ENCODE measurements at places on chromosomes 7 and 10.

GRCh38 chr7:79734181-79734580, 280.7 kb upstream of the MAGI2 start:
- no peak for DNase-seq

DNA sequence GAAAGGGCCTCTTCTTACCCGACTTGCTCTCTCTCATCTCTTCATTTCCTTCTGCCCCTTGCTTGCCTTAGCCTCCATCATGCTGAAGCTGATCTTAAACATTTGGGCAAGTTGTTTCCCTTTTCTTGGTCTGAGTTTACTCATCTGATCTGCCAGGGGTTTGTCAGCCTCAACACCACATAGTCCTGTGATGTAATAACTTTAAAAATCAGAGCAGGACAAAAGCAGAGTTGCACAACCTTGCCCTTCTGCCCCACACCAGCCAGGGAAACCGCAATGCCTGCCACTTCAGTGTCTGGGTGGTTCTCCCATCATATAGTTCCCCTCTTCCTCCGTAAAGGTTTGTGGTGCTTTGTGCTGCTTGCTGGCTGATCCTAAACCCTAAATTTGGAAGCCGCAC, 9.9 kb upstream of the LIPM start:
- DNase-seq = no peak

DNA sequence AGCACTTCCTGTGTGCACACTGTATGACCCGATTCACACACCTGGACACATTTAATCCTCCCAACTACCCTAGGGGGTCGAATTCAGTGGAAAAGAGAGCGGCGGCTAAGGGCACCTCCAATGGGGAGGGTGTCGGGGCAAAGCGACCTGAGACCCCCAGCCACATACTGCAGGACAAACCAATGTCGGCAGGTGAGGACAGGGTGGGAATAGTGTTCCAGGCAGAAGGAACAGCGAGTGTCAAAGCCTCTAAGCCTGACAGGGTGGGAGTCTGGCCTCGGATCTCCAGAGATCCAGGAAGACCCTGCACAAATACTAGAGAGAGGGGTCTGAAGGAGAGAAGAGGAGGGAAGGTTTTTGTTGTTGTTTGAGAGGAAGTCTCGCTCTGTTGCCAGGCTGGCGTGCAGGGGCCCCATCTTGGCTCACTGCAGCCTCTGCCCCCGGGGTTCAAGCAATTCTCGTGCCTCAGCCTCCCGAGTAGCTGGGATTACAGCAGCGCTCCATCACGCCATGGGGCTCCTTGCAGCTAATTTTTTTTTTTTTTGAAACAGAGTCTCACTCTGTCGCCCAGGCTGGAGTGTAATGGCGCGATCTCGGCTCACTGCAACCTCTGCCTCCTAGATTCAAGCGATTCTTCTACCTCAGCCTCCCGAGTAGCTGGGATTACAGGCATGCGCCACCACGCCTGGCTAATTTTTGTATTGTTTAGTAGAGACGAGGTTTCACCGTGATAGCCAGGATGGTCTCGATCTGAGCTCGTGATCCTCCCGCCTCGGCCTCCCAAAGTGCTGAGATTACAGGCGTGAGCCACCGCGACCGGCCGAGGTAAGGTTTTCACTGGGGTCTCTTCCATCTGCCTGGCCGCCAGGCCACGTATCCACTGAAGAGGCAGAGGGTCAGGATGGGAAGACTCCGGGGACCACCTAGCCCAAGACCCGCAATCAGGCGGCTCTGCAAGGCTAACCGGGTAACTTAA, 1.2 kb upstream of the ARPC1B start:
- DNase-seq = no peak

GRCh38 chr10:118911363-118911762, 118.2 kb upstream of the NANOS1 start:
- DNase-seq = no peak

- no peak for DNase-seq
Measured at GRCh38 chr7:142196066-142196840, 61.6 kb downstream of the PRSS58 start.

DNA sequence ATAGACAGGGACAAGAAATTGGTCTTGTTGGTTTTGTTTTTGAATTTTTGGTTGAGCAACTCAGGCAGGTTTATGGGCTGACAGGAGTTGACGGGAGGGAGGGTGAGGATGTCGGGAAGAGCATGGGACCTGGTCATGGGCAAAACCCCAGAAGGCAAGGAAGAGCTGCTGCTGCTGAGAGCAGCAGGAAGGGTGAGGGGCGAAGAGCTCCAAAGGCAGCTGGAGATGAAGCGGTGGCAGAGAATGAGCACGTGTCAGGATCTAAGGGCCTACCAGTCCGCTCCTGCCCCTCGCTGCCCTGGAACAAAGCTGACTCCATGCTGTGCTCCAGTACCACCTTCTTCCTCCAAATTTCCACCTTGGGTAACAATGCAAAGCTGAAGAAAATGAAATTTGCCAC, 84.3 kb downstream of the ARHGAP22 start:
- DNase-seq = no peak

GRCh38 chr7:77800158-77800557, 1.6 kb downstream of the PHTF2 start:
- no peak for DNase-seq

- no peak for DNase-seq
Measured at GRCh38 chr7:139854124-139854511, 25.1 kb downstream of the TBXAS1 start.

- DNase-seq = no peak
Measured at GRCh38 chr7:135843214-135843613, 94.6 kb upstream of the FAM180A start.

DNA sequence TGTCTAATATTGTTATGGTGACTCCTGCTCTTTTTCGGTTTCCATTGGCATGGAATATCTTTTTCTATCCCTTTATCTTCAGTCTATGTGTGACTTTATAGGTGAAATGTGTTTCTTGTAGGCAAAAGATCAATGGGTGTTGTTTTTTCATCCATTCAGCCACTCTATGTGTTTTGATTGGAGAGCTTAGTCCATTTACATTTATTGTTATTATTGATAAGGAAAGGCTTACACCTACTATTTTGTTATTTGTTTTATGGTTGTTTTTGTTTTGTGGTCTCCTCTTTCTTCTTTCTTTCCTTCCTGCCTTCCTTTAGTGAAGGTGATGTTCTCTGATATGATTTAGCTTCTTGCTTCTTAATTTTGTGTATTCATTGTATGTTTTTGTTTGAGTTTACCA, 414.3 kb downstream of the ADRA2A start:
- DNase-seq = no peak

GRCh38 chr10:100380400-100380799, 33.4 kb downstream of the SCD start:
- DNase-seq = no peak

- DNase-seq = no peak
Measured at GRCh38 chr10:50271564-50272250, 20.4 kb upstream of the ASAH2 start.

DNA sequence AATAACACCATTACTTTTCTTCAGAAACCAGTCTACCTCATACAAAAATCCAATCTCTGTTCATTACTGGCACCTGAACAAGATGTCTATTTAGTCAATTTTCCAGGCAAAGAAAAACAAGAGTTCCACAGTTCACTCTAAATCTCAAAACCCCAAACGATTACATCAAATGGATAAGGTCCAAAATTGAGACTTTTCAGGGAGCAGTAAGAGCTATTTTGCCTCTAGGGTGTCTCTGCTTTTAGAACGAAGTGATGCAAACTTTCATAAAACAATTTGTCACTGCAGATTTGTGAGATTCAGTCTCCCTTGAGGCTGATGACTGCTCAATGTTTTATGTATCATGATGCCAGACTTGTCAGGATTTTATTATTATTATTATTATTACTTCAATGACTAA, 937.0 kb upstream of the PHF14 start:
- no peak for DNase-seq

- DNase-seq = no peak
Measured at GRCh38 chr7:91465595-91466061, 201.4 kb downstream of the FZD1 start.

GRCh38 chr7:25786936-25787335, 365.1 kb upstream of the NFE2L3 start:
- DNase-seq = no peak

DNA sequence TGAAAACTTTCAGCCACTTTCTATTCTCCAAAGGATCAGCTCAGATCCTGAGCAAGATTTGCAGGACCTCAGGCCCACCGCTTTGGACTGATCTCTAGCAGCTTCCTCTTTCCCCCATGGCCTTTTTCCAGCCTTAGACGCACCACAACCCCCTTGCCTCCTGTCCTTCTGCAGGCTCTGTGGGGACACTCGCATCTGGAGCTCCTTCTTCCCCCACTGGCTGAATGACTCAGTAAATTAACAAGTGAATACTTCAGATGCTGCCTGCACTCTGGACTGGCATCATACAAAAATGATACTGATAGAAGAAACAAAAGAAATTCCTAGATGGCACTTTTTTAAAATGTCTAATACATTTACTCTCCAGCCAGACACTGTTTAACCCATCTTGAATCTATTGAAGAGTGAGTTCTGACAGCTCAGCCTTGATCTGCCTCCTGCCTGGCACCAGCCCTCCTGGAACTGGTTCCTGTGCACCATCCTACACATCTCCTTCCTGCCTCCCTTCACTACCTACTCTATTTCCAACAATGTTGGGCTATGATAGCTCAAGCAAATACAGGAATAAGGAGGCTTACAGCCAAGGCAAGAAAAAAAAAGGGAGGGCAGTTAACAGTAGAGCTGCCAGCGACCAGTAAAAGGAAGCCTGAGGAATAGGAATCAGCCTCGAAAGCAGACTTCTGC, 3.3 kb downstream of the FRMPD2 start:
- no peak for DNase-seq

- DNase-seq = no peak
Measured at GRCh38 chr7:89049043-89049442, 253.5 kb upstream of the TEX47 start.

- DNase-seq = no peak
Measured at GRCh38 chr7:27046854-27047549, 48.8 kb downstream of the HOXA1 start.

DNA sequence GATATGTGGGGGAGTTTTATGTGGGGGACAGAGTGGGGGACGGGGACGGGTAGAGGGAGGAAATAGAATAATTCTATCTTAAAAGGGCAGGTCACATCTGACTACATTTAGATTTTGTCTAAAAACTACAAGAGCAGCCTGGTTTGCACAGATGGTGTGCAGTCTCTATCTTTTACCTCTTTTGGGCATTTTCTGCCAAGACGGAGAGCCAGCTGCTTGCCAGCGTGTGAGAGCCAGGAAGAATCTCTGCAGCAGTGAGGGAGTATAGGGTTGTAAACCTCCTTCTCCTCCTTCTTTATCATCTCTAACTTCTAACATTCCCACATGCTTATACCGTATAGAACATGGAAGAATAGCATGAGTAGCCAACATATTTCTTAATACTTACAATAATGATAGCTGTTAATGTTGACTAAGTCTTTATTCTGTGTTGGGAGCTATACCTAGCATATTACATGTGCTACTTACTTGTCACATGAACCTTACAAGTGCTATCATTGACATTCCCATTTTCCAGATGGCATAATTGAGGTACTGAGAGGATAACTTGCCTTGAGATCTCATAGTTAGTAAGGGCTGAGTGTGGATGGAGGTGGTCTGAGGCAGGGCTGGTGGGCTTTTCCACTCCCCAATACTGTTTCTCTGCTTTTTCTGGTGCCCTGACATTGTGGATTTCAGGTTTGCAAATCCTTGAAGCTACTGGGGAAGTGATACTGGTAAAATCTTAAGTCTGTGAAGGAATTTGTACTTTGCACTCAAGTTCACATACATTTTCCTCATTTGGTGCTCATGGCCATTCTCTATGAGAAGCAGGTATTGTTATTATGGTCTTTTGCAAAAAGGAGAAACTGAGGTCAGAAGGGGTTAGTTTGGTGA, 1.1 kb downstream of the ENTPD1 start:
- DNase-seq = no peak

- DNase-seq = no peak
Measured at GRCh38 chr10:129941199-129942018, 22.7 kb downstream of the EBF3 start.

- no peak for DNase-seq
Measured at GRCh38 chr10:86661161-86662025, 6.9 kb upstream of the LDB3 start.

DNA sequence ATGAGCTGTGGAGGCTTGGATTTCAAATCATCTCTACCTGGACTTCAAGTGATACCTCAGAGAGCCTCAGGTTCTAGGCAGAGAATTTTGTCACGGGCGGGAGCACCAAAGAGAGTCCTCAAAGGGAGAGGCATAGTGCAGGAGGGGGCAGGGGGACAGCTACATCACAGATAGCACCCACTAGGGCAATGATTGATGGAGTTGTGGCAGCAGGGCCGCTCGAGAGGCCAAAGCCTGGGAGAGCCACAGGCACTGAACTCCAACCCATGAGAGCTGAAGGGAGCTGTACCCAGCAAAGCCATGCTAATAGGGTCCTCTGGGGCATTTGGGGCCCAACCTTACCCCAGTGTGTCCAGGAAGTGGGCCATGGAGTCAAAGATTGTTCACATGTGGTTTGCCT, 232.0 kb upstream of the PCDH15 start:
- no peak for DNase-seq

GRCh38 chr10:34166354-34166753, 648.7 kb downstream of the PARD3 start:
- no peak for DNase-seq

GRCh38 chr7:39421251-39421650, 145.0 kb upstream of the YAE1 start:
- DNase-seq = no peak

- DNase-seq = no peak
Measured at GRCh38 chr7:88432301-88432700, 125.6 kb upstream of the STEAP4 start.

DNA sequence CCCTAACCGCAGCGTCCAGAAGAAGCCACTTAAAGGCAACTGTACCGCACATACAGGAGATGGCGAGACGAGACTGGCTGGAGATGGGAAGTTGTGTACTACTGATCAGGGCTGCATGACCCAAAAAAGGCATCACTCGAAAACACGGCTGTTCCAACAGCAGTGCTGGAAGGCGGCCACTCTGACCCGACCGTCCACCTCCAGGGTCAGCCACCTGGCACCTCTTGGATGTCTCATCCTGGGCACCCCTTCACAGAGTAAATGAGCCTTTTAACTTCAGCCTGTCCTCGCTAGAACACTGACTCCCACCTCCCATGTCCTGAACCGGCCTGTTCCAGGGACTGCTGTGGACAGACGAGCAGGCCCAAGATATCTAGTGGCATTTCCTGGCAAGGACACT, 180.7 kb downstream of the DIP2C start:
- DNase-seq = no peak

- DNase-seq = no peak
Measured at GRCh38 chr7:19144661-19145433, at the start of gene FERD3L. FERD3L (minus strand) TSS chr7:19145421; CDS start chr7:19145362, 59 bp downstream.

DNA sequence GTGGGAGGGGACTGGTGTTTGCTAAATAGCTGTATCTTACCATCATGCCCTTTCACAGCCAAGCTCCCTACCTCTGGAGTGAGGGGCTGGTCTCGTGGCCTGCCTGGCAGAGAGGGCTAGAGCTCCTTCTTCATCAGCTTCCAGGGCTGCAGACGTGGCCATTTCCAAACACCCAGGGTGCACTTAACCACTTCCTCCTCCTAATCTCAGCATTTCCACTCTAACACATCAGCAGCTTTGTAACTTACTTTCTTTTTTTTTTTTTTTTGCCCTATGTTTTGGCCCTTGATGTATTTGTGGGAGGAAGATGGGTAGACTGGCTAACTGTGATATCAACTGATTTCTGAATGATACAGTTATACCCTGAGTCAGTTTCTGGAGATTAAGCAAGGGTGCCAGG, 27.4 kb downstream of the LRRC4 start:
- no peak for DNase-seq

GRCh38 chr7:142883145-142883544, 2.4 kb downstream of the TRPV6 start:
- no peak for DNase-seq
